ENCODE measurements at places on chromosomes 6 and 20. TPM values are rescaled to one million over a fixed set of nuclear protein-coding genes. Genes with fewer than 3 reads are reported as not detected.

- no peak for DNase-seq
Observed at GRCh38 chr6:22350109-22350508, 53.3 kb upstream of the PRL start.

DNA sequence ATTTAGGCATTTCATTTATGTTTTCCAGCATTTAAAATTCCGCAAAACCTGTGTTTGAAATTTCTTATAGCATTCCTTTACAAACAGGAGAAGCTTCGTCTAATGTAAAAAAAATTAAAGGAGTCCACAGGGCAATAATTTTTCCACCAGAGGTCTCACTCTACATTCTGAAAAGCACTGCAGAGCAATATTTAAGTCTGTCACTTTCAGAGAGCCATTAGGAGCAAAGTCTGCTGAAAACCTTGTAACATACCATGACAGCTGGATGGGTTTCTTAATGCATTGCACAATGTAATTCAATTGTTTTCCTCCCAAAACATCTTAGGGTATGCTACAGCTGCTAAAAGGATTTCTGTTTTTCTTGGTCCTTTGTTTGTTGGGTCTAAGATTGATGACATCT, 18.0 kb downstream of the BAG2 start:
- DNase-seq: no peak

DNA sequence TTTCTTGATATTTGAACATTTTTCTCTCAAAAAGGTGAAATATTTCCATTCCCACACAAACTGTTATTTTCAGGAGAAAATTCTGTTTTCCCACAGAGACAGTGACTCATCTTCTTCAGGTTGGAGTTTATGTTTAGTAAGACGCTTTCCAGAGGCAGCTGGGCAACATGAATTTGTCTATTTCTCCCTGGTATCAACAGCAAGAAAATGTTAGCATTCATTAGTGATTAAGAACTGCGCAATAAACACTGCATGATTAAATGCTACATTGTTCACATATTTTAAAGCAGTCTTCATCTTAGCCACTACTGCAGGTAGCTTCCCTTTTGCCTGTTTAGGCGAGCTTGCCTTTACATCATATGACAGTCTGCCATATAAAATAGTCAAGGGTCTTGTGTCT, 295.7 kb downstream of the C6orf118 start:
- no peak for DNase-seq

DNA sequence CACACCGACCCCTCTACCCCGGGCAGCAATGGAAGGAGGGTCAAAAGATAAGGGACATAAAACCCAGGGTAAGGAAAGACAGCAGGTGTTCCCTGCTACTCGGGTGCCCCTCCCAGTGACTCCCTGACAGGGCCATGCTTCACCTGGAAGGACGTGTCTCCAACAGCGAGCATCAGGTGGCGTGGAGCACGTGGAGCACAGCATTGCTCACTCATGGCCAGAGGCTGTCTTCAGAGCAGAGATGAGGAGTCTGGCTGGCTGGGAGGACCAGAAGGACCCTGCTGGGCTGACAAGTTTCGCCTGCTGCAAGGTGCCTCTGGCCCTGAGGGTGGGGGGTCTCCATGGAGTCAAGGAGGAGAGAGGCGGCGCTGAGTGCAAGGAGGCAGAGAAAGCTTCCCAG, 15.3 kb upstream of the CDH22 start:
- DNase-seq: no peak

GRCh38 chr6:167968091-167968490, 29.4 kb upstream of the KIF25 start:
- no peak for DNase-seq

- no peak for DNase-seq
Observed at GRCh38 chr6:47197682-47198640, 111.7 kb downstream of the TNFRSF21 start.

DNA sequence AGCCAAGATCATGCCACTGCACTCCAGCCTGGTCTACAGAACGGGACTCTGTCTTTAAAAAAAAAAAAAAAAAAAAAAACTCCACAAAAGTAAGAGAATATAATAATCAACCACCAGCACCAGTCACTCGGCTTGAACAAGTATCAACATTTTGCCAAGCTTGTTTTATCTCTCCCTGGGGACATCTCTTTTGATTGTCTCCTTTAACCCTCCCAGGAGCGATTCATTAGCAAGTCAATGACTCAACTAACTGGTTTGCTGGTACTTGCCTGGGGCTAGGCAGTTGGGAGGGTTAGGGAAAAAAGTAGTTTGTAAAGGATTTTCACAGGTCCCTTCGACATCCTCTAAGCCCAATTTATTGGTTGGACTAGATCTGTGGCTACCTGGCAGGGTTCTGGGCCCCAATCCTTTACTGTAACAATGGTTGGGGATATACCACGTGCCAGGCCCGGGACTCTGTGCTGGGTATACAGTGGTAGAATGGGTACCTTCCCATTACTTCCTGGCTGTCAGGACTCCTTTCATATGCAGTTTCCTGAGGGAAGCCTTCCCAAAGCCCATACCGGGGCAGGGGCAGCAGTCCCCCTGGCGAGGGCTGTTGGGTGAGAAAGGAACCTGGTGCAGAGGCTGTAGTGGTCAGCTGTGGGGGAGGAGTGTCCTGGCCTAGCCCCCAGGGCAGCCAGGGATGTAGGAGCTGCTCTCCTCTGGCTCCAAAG, 12.2 kb downstream of the TGIF2 start:
- DNase-seq: no peak

The BPIFA3 gene
- not detected for total RNA-seq

The SLC24A3 gene
- total RNA-seq: 2.0 TPM

- DNase-seq: no peak
Observed at GRCh38 chr20:62357187-62357667, 9.9 kb downstream of the LAMA5 start.

DNA sequence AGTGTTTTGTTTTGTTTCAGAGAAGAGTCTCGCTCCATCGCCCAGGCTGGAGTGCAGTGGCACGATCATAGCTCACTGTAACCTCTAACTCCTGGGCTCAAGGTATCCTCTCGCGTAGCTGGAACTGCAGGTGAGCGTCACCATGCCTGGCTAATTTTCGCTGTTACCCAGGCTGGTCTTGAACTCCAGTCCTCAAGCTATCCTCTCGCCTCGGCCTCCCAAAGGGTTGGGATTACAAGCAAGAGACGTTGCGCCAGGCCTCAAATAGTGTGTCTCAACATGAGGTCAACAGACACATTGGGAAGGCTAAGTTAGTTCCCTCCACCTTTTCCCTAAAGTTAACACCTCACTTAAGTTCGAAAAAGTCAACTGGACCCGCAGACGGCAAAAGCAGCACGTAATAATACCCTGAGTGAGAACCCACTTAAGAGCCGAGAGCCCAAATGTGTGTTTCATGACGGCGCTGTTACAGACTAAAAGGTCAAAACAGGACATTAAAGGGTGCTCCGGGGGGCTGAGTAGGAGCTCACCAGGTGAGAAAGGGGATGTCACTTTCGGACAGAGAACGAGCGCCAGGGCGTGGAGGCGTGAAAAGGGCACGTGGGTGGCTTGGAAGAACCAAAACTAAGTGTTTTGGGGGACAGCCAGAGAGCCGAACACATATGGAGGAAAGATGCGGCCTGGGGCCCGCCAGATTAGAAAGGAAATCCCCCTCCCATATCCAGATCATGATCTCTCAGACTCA, 499 bp downstream of the TTI1 start:
- no peak for DNase-seq

- DNase-seq: no peak
Observed at GRCh38 chr20:61274326-61274725, 22.3 kb downstream of the CDH4 start.

The ARMH2 gene
- not detected for total RNA-seq

The GPX5 gene
- total RNA-seq: not detected

GRCh38 chr6:47147175-47147727, 105.1 kb upstream of the ADGRF1 start:
- no peak for DNase-seq

The CST5 gene
- not detected for total RNA-seq

- DNase-seq: no peak
Observed at GRCh38 chr6:46032110-46032998, 16.7 kb upstream of the CLIC5 start.

GRCh38 chr6:43091436-43091991, 15.4 kb downstream of the PTK7 start:
- DNase-seq: no peak

DNA sequence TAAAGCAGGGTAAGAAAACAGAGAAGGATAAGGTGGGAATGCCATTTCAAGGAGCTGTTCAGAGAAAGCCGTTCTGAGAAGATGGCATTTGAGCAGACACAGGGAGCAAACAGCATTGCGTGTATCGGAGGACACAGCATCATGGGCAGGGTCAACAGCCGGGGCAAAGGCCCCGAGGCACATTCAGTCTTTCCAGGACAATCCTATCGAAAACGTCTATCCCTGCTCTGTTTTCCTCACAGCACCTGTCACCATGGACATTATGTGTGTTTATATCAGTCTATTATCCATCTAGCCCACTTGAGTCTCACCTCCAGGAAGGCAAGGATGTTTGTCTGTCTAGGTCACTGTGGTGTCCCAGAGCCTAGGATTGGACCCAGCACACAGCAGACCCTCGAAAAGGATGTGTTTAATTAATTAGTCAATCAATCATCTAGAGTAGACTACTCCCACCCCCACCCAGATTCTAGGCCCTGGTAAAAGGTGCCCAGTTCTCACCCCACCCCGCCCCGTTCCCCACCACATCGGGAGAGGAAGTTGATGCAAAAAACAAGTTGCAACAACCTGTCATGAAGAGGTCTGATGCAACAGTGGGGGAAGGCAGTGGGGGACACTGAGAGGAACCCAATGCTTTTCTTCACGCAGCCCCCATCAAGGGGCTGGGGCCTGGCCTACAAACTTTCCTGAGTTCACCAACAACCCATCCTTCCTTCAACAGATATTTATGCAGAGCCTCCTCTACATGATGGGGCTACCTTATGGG, 66.6 kb downstream of the PREX1 start:
- no peak for DNase-seq

- DNase-seq: no peak
Observed at GRCh38 chr6:56222499-56222898, 24.9 kb downstream of the COL21A1 start.

DNA sequence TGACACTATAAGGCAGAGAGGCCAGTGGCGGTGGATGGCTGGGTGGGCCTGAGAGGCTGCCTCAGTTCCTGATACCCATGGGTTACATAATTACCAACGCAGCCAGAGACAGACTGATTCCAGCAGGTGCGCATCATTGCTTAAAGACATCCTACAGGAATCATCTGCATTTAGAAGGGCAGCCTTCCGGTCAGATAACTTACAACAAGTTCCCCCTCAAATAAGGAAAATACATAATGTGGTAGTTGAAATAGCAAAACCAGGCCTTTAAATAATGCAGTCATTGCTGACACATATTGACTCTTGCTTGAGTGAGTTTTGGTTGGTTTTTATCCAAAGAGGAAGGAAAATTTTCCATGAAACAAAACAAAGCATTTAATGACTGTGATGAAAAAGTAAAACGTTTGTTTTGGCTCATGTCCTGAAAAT, 81.9 kb downstream of the SIM1 start:
- no peak for DNase-seq

GRCh38 chr20:39830903-39831302, 858.1 kb downstream of the MAFB start:
- no peak for DNase-seq

- DNase-seq: no peak
Observed at GRCh38 chr6:107657755-107658461, 166.2 kb downstream of the SCML4 start.

DNA sequence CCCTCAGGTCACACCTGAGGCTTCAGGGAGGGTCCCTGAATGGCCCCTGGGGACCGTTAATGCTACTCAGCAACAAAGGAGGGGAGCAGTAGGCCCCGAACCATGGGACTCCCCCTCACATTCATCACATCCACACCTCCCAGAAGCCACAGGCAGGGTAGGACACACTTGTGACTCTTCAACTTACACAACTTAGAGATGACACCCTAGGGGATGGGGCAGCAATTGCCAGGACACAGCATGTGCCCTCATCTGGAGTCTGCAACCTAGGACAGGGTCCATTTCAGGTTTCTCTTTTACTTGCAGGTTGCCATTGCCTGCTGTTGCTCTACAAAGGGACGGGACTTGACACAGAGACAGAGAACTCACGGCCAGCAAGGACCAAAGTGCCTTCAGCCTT, 770 bp downstream of the ULBP3 start:
- no peak for DNase-seq

DNA sequence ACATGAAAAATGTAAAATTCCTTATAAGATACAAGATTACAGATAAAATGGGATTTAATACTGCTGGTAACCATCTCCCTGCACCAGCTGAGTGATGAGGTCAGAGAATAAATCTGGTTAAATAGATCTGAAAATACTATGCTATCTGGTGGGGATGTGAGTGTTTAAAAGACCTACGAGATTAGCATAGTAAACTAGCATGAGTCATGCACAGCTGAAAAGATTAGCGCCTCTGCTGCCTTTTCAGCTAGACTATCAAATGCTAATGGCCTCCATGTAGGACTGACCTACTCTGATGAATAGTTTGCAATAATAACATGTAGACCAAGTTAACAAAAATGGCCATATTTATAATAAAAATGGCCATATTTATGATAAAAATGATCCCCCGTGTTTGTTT, 553.3 kb downstream of the C6orf118 start:
- DNase-seq: no peak

- DNase-seq: no peak
Observed at GRCh38 chr20:3550837-3551236, 80.0 kb downstream of the ATRN start.

DNA sequence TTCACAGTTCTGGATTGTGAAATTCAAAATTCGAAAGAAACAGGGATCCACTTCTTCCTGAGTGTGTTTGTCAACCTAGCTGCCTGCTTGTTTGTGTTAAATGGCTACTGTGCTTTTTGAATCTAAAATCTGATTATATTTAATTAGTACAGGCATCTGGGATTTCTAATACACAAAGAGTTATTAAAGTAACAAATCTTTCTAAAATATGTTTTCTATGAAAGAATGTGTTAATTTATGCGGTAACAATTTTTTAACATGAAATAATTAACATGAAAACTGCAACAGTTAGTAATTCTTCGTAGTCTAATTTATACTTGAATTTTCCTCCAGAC, 81.2 kb upstream of the TRAF3IP2 start:
- DNase-seq: no peak

DNA sequence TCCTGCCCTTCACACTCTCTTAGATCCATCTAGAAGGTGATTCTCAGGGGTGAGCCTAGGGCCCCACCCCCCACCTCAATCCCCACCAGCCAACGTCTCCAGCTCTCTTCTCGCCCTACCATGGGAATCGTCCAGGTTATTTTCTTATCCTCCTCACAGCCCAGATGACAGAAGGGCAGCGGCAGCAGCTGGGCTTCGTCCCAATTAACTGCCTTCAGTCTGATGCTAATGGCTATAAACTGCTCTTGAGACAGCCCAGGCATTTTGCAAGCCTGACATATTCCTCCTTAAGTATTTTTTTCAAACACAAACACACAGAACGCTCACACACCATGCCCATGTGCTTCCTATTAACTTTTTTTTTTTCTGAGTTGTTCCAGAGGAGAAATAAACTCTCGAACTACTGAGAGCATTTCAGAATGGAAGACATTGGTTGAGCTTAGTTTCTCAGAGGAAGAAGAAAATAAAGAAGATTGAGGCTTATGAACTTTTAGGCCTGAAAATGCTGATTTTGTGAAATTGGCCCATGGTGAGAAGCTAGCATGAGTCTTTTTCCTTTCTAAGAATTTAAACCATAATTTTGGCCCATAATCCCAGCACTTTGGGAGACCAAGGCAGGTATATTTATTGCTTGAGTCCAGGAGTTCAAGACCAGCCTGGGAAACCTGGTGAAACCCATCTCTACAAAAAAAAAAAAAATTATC, 124.6 kb downstream of the EYA2 start:
- peak; percentile 56 for DNase-seq

The SPATS1 gene
- not detected for total RNA-seq

The CALHM6 gene
- 5.5 TPM for total RNA-seq

The NHLRC1 gene
- total RNA-seq: 1.8 TPM

The GDAP1L1 gene
- total RNA-seq: not detected
